Cardiac muscle cell (in vitro differentiated cells and primary cell): ENCODE measurements at places on chromosomes 5 and 9. TPM values are rescaled to one million over a fixed set of nuclear protein-coding genes. Genes with fewer than 3 reads are reported as not detected.
A peak's percentile ranks its signal among the peaks of the same experiment; 100 is the strongest.

Gene ANKRD20A1
- total RNA-seq: 0.07 and 0.12 TPM in 2 replicates

Gene SLC36A2
- total RNA-seq: not detected in 2 replicates

Gene PAX5
- total RNA-seq: 0.88 TPM in 1 of 2 replicates, not detected in the other

Gene TLX3
- total RNA-seq: not detected in 2 replicates

Gene SLC23A1
- total RNA-seq: 0.81 TPM in 1 of 2 replicates, not detected in the other

Gene SLC1A3
- 4.9 and 18.1 TPM in 2 replicates for total RNA-seq

Gene OSTF1
- total RNA-seq: 19.2 and 20.5 TPM in 2 replicates

Gene SREK1IP1
- 2.3 and 4.9 TPM in 2 replicates for total RNA-seq

Gene NEUROG1
- not detected in 2 replicates for total RNA-seq

Gene RASGEF1C
- total RNA-seq: 1.5 TPM in 2 replicates

GRCh38 chr9:13322828-13323550, 43.5 kb upstream of the MPDZ start:
- DNase-seq: no peak

DNA sequence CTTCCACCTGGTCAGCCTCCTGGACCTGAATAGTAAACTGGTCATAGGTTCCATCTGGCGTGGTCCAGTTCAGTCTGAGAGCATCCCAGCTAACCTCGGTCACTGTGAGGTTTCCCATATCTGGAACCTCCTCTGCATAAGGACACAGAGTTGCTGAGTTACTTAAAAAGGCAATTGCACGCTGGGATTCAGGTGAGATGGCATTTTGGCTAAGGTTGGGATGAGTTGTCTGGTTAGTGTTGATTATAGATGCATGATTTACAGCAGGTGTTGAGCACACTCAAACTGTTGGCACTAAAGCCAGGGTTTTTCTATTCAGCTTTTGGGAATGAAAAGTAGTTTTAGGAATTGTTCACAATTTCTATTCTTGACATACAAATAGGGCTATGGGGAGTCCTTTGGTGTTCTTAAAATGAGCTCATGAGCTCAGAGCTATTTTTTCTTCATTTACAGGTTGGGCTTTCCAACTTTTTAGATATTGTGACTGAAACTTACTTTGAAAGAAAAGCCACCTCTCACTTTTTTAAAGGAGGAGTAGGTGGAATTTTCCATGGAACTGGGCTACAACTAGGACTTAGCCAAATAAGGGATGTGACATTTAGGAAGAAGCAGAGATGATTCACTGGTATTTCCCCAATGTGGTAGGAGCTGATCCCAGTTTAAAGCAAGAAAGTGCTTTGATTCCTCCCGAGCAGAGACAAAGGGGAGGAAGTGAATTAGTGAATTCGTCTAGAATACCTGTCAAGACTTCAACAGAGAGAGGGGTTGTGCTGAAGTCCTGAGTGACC, 54.7 kb downstream of the TNC start:
- DNase-seq: peak; percentile 25

DNA sequence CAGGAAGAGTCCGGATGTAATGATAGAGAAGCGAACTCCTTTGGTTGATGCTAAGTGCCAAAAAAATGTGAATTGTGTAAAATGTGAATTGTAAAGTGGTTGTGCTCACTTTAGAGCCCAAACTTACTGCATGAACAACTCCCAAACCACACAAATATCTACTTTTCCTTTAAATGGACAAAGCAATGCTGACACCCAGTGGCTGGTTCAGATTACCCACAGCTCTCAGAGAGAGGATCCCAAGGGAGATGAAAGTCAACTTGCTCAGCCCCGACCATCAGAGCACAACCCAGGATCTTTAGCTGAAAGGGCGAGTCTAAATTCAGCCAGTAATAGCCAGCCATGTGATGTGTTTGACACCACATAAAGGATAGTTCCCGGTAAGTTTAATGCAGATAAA, 133.7 kb downstream of the NMUR2 start:
- DNase-seq: peak; percentile 44

GRCh38 chr5:9623661-9624060, 6.5 kb downstream of the TAS2R1 start:
- DNase-seq: no peak

DNA sequence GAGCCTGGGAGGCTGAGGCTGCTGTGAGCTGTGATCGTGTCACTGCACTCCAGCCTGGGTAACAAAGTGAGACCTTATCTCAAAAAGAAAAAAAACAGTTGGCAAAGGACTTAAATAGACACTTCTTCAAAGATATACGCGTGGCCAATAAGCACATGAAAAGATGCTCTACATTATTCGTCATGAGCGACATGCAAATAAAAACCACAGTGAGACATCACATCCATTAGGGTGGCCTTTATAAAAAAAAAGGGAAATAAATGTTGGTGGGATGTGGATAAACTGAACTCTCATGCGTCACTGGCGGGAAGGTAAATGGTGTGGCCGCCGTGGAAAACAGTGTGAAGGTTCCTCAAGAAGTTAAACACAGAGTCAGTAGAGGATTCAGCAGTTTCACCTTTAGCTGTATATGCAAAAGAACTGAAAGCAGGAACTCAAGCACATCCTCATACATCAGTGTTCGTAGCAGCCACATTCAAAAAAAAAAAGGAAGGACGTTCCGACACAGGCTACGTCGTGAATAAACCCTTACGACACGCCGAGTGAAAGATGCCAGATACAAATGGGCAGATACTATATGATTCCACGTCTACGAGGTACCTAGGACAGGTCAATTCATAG, 24.5 kb upstream of the NRARP start:
- no peak for DNase-seq

DNA sequence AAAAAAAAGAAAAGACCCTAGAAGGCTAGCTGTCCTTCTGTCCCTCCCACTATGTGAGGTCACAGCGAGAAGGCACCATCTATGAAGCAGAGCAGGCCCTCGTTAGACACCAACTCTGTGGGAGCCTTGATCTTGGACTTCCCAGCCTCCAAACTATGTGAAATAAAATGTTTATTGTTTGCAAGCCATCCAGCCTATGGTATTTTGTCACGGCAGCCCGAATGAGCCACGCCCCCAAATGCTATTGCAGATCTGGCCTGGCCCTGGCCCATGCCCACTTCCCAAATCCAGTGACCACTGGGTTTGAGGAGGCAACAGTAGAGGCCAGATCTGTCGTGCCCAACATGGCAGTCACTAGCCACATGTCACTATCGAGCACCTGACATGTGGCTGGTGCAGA, 10.8 kb downstream of the STK10 start:
- DNase-seq: no peak

GRCh38 chr9:127835991-127836516, 18.4 kb downstream of the ENG start:
- peak; percentile 61 for DNase-seq

GRCh38 chr5:88045165-88045564, 223.5 kb downstream of the TMEM161B start:
- no peak for DNase-seq

GRCh38 chr9:91033797-91034196, 232.2 kb downstream of the SYK start:
- peak; percentile 25 for DNase-seq

GRCh38 chr5:151007430-151008209, 12.8 kb upstream of the GPX3 start:
- DNase-seq: no peak

- no peak for DNase-seq
Measured at GRCh38 chr5:15690611-15691010, 190.6 kb downstream of the FBXL7 start.

- DNase-seq: no peak
Measured at GRCh38 chr5:14669975-14670374, 5.5 kb downstream of the OTULIN start.

DNA sequence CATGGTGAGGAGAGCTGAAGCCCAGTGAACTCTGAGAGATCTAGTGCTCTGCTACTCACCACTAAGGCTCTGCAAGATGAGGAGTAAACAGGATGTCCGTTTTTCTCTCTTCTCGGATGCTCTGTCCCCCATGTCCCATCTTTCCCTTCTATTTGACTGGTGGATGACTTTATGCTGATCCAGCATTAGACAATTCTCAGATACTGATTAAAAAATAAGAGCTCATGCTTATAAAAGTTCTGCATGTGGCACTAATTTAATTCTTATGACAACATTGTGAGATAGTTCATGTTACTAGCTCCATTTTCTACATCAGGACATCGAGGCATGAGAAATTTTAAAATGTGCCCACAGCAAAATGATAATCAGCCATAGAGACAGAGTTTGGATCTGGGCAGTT, 77.0 kb downstream of the HMHB1 start:
- DNase-seq: no peak

DNA sequence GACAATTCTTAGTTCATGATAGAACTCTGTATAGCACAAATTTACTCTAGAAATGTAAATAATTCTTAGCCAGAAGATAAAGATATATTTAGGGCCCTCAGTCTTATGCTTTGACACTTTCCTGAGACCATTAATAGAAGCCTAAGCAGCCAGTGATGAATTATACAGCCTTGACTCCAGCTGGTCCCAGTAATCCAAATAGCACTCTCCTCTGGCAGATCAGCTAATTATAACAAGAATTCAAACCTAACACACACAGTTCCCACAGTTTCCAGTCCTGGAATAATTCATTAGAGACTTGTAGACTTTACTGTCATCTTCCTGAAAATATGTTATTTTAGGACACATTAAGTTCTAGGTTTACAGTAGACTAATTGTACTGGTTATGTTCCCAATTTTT, 50.4 kb downstream of the SHOC1 start:
- DNase-seq: no peak

DNA sequence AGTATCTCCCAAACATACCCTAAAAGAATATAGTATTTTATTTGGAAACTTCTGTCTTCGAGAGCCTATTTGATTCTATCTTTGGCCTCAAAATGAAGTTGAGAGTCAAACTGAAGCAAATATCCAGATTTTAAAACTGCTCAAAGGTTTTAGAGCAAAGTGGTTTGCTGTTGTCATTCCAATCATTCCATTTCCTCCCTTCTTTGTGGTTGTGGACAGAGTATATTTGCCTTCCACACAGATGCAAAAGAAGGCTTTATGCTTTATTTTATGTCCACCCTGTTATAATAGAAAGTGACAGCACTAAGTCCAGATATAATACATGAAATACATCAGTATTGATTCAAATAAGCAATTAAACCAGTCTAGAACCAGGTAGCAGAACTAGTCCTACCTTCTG, 12.4 kb downstream of the GZMK start:
- DNase-seq: peak; percentile 41

- DNase-seq: no peak
Measured at GRCh38 chr5:59756373-59757035, 137.0 kb downstream of the PDE4D start.

GRCh38 chr5:180807654-180808414, 5.2 kb upstream of the MGAT1 start:
- no peak for DNase-seq

GRCh38 chr5:67774786-67775185, 440.8 kb upstream of the PIK3R1 start:
- no peak for DNase-seq

GRCh38 chr9:99515093-99515492, 293.0 kb downstream of the SEC61B start:
- no peak for DNase-seq

GRCh38 chr5:112958093-112959088, 18.2 kb upstream of the DCP2 start:
- peak; percentile 93 for DNase-seq

DNA sequence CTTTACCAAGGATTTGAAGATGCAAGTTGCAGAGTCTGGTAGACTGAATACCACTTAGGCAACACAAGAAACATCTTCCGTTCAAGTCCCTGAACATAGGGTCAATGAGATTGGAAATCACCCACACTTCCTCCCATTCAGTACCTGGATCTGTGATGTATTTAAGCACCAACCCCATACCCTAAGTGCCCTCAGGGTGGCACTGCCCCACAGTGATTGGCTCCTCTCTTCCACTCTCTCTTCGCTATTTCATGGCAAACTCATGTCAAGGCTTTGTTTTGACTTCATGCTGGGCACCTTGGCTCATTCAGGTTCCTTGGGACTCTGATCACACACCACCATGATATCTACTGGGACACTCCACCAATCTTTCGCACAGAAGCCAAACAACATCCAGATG, 53.7 kb downstream of the GGTA1 start:
- no peak for DNase-seq

DNA sequence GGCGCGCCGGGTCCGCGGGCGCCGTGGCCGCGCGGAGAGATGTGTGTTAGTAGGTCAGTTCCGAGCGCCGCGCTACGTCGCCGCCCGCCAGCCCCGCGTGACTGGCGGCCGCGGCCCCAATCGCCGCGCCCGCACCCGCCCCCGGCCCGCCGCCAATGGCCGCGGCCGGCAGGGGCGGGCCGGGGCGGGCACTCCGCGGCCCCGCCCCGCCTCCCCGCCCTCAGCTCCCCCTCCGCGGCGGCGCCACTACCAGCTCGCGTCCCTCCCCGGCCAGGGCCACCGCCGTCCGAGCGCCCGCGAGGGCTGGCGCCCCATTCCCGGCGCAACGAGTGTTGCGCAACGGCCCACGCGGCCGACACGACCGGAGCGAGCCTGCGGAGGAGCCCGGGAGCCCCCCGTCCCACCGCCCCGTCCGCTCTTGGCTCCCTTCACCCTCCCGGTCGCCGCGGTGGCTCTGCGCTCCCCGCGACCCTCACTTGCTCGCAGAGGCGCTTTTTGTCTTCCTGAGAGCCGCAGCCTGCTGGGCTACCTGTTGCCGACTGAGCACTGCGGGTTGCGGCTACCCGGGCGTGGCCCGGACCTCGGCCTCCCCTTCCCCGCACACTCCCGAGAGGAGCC, at the start of gene NFIL3:
TSS of gene NFIL3 (minus strand) at position 48 of the 618 bp plus-strand sequence. CDS start 13,098 bp downstream, outside the sequence.
- DNase-seq: peak; percentile 90

DNA sequence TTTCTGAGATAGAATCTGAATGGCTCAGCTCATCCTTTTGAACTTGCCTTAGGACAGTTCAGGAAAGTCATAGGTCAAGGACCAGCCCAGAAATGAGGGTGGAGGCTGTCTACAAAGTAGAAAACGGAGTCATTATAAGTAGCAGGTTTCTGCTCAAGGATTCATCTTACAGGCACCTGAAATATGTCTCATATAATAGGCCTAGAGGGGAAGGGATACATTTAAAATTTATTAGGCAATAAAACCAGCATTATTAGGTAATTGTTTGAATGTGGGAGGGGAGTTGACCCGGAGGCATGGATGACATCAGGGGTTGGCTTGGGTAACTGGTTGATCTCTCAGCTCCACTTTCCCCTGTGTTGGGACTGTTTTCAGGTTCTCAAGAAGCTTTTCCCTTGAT, 11.9 kb upstream of the GALNT10 start:
- DNase-seq: no peak

- DNase-seq: no peak
Measured at GRCh38 chr9:91127653-91128052, 234.1 kb downstream of the AUH start.

GRCh38 chr5:73395256-73395655, 53.3 kb downstream of the FOXD1 start:
- DNase-seq: no peak

DNA sequence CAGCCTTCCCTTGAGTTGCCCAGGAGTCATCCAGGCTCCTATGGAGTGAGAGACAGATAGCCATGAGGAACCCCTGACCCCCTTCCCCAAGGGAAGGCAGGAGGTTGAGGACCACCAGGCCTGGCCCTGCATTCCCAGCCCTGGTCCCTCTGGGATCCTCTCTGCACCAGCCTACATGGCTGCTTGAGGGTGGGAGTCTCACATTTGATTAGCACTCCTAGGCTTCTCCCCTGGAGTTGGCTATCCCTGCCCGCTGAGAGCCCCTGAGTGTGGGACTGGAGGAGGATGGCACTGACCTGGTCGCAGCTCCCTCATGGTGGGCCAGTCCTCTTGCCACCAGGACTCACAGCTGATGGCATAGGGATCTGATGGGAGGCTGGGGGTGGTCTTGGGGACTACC, 46.7 kb downstream of the SAR1B start:
- DNase-seq: no peak

- DNase-seq: no peak
Measured at GRCh38 chr9:35172878-35173277, 11.1 kb downstream of the UNC13B start.

GRCh38 chr9:27365707-27366376, 68.9 kb upstream of the EQTN start:
- DNase-seq: no peak

- DNase-seq: no peak
Measured at GRCh38 chr5:79242242-79243039, 6.5 kb downstream of the JMY start.
